ENCODE measurements at places on chromosomes 13 and 19.

DNA sequence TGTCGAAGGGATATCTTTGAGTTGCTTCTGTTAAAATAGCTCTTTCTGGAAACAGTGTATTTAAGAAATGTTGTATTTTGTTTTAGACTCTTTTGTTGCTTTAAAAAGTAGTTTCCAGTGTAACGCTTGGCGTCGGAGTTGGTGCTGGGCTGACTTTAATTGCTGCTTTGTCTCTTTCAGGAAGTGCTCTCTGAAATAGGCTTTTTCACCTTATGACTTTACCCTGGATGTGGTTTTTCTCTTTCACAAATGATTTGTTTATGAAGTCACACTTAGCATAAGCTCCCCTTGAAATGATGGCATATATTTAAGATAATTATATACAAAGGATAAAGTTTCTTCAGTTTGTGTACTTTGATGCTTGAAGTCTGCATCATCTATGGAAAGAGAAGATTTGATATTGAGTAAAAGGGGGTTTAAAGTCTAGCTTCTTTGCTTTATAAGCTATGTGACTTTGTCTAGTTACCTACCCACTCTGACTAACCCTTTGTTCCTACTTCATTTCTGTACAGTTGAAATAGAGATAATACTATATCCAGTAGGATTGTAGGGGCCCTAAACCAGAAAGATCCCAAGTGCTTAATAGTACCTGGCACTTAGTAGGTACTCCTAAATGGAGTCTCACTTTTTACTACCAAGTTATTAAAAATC lies at the start of gene GPR18:
TSS of gene GPR18 (minus strand) at position 170 of the 651 bp plus-strand sequence. CDS start 2,507 bp downstream, outside the sequence.
- DNase-seq = no peak

- no peak for DNase-seq
These were observed 41.5 kb upstream of the MEDAG start for GRCh38 chr13:30864433-30865122.

- peak; percentile 97 for DNase-seq
These were observed at the start of gene POLRMT for GRCh38 chr19:633068-633785. Gene POLRMT (minus strand): TSS chr19:633537. CDS start chr19:633512, 25 bp downstream.

DNA sequence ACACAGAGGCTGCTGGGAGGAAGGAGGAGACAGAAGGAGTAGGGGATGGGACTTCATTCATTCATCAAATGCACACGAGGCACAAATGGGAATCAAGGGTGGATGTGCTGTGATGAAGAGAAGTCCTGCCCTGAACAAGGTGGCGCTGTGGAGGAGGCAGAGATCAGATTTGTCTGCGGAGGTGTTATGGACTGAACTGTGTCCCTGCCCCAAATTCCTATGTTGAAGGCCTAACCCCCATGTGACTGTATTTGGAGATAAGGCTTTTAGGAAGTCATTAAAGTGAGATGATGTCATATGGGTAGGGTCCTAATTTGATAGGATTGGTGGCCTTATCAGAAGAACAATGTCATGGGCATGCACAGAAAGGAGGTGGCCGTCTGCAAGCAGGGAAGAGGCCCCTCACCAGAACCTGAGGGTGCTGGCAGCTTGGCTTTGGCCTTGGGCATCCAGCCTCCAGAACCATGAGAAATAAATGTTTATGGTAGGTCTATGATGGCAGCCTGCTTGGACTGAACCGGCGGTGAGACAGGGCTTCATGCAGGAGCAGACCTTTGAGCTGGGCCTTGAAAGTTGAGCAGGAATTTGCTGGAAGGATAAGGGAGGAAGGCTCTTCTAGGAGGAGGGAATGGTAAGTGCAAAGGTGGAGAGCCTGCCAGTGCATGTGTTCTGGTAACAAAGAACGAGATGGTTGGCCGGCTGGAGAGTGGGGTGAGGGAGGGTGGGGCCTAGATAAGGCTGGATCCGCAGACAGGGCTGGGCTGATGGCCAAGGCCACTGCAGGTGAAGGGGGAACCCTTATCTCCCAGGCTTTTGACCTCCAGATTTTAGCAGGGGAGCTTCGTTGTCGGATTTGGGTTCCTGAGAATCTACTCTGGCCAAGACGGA lies 2.7 kb upstream of the CEBPA start:
- DNase-seq = peak; percentile 49

DNA sequence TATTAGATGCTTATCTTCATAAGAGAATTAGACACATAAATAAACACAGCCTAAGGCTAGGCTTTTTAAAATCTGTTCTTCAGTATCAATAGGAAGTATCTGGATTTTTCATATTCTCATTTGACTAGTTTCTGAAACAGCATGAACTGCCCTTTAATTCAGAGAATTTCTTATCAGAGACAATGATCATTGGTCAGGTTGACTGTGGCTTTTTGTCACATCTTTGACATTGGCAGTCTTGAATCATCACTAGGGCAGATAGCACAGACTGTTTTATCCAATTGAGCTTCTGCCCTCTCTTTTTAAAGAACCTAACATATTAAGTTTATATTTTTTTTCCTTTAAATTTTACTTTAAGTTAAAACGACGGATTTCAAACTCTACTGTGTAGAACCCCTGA lies 59.6 kb downstream of the DPY19L3 start:
- no peak for DNase-seq

- DNase-seq = peak; percentile 79
These were observed 1.1 kb upstream of the SHC2 start for GRCh38 chr19:461721-462551.

DNA sequence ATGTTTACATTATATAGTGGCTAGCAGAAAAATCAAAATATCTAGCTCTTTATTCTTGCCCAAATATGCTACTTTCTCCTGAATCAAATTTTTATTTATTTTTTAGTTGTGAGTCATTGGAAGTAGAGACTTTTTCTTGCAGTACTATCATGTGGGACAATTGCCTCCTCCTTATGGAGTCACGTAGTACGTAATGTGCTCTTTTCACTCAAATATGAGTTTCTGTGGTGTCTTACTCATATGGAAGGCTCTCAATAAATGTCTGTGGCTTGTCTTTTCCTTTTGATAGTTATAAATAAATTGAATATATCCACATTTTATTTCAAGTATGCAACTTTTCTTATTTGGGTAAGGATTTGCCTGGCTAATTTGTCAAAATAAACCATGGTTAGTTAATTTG lies 1411.0 kb upstream of the SLC10A2 start:
- DNase-seq = no peak

DNA sequence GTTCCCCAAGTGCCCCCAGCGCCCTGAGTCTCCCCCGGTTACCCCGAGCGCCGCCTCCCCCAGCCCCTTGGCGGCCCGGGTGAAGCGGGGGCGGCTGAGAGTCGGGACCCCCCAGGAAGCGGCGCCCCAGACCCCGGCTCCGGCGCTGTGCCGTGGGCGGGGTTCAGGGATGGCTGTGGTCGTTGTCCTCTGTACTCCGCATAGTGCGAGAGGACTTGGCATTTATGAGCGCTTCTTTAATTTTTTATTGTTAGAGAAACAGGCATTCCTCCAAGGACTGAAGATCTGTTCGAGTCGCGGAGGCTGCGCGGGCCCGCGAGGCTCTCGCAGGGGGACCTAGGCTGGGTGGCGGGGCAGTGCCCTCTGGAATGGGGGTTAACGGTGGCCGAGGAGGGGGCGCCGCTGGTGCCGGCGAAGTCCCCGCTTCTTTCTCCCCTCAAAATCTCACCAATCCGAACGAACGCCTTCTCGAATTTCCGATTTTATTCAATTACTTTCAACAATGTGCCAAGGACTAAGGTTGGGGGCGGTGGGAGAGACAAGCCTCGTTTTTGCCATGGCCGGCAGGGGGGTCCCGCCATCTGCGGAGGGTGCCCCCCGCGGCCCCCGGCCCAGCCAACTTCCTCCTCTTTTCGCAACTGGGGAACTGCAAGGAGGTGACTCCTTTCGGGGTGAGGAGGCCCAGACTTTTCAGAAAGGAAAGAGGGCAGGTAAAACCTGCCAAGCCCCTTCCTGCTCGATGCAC lies 596 bp upstream of the GJB2 start:
- no peak for DNase-seq

DNA sequence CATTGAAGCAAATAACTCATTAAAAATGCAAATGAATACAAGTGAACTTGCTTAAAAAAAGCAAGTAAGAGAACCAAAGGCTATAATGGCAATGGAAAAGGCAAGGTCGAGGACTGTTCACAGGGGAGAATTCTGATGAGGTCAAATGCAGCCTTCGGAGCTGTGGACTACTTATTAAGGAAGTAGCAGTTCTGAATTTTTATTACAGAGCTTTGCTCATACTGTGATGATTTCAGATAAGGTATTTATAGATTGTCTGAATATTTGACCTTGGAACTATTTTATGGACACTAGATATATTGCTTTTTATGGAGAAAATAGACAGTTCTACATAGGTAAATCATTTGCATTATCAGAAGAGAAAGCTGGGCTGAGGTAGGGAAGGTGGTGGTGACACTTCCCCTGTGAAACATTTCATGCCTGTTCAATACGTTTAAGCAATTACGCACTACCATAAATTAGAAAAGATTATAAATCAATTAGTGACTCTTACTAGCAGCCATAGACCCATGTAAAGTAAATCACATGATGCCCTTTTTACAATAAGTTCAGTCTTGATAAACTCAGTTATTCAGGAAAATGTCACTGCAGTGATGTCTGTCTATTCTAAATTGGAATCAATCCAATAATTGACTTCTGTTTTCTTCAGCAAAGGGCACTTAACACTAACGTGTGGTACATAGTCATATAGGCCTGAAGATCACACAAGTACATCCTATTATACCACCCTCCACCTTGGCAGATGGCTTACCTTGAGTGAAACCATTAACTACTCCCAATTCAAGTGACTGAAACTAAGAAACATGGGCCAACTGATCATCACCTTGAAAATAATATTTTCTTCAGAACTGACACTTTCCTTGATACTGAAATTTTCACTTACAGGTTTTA lies 260.0 kb downstream of the KLF12 start:
- no peak for DNase-seq

- DNase-seq = peak; percentile 52
These were observed 1.4 kb upstream of the QTRT1 start for GRCh38 chr19:10699650-10700335.

- no peak for DNase-seq
These were observed 392.7 kb upstream of the HTR2A start for GRCh38 chr13:47289567-47289966.

DNA sequence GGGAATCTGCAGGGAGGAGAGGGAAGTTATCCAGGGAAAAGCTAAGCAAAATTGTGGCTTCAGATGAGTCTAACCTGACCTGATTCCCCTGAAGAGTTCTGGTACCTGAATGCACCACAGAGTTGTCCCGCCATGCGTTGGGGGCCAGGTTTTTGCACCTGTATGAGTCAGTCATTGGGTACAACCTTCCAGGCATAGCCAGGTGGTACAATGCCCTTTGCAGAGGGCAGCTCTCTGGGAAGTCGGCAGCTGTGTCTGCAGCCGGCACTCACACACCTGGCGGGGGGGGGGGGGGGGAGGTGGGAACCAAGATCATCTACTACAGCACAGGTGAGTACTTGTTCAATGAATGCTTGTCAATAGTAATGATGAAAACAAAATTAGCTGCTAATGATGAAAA lies 52.5 kb upstream of the GTF3A start:
- no peak for DNase-seq

- no peak for DNase-seq
These were observed 108.6 kb downstream of the HSPH1 start for GRCh38 chr13:31053091-31053490.

DNA sequence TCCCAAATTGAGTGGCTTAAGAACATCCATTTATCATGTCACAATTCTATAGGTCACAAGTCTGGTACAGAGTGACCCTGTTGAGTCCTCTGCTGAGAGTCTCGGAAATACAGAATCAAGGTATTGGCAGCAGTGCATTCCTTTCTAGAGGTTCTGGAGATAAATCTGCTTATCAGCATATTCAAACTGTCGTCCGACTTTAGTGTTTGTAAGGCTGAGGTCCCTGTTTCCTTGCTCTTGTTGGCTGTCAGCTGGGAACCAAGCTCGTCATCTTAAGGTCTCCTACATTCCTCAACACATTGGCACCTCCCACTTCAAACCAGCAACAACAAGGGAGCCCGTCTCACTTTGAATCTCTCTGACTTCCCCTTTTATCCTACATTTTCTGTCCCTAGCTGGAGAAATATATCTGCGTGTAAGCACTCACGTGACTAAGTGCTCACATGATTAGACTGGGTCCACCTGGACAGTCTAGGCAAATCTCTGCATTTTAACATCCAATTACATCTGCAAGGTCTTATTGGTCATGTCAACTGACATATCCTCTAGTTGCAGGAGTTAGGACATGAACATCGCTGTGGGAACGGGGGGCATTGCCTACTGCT lies 886.8 kb downstream of the PCDH9 start:
- DNase-seq = no peak

Measured in K562 (cell line).